ENCODE measurements at places on chromosomes 7 and 10.

- no peak for DNase-seq
Measured at GRCh38 chr10:27383595-27384542, 120.2 kb upstream of the RAB18 start.

DNA sequence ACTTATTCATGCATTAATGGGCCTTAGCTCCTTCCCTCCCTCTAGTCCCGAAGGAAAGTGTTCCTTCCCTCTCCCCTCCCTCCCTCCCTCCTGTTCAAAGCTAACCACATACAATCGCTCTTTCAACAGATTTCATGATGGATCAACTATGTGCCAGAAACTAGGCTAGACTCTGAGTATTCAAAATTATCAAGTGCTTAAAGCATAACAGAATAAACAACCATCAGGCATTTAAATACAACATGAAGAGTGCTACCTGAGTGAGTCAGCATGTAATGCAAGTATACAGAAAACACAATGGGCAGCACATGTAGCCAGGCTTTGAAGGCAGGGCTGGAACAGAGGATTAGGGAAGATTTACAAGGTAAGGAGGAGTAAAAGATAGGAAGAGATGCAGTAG lies 11.3 kb downstream of the CHCHD3 start:
- no peak for DNase-seq

GRCh38 chr10:100122780-100123179 lies 41.1 kb upstream of the CPN1 start:
- no peak for DNase-seq

DNA sequence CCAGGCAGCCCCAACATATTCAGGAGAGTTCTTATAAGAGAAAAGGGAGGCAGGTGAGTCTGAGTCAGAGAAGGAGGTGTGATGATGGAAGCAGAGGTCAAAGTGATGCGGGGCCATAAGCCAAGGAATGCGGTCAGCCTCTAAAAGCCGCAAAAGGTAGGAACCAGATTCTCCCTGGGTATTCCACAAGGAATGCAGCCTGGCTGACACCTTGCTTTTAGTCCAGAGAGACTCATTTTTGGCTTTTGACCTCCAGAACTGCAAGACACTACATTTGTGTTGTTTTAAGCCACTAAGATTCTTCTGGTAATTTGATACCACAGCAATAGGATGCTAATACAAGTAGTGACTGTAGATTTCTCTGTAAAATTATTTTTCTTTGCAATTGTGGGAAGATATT lies 151.5 kb upstream of the EEPD1 start:
- DNase-seq, result no peak

DNA sequence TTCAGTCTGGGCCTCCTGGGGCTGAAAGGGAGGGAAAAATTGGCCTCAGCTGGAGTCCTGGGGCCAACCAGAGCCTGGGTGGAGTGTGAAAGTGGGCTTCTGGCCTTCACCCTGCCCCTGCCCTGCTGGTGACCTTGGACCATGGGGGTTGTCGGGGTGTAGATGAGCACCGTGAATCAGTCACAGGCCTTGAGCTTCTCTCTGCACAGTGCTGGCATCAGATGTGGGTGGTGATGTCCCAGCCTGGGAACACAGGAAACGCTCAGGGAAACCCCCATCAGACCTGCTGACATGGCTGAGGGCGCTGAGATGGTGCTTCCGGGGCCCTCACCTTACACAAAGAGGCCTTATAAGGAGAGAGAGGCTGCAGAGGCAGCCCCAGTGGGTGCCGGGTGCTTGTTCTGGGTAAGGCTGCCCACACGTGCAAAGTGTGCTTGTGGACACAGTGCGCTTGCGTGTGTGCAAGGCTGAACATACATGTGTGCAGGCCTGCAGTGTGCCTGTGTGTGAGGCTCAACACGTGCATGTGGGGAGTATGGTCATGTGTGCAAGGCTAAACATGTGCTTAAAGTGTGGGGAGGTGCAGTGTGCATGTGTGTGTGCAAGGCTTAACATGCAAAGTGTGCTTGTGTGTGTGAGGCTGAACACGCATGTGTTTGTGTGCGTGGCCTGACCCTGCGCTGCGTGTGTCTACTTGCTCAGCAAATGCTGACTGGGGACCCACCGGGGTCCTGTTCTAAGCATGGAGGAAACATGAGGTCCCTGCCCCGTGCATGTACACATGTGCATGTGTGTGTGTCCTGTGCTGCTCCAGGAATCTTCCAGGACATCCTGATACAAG lies 6.5 kb downstream of the ARPC1B start:
- DNase-seq, result peak; percentile 75

DNA sequence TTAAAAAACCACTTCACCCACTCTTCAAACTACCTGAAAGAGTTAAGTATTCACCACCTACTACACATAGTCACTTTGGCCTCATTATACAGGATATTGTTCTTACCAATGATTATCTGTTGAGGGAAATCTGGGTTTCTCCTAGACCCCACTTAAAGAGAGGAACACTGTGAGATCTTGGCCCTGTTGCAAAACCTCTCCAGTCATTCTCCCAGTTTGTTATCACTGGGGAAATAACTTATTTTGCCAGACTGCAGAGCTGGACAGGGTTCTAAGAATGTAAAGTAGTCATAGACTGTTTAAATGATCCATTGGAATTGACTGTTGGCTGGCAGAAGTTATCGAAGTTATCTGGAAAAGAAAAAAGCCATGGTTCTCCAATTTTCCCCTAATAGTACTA lies 143.8 kb downstream of the HGF start:
- no peak for DNase-seq

DNA sequence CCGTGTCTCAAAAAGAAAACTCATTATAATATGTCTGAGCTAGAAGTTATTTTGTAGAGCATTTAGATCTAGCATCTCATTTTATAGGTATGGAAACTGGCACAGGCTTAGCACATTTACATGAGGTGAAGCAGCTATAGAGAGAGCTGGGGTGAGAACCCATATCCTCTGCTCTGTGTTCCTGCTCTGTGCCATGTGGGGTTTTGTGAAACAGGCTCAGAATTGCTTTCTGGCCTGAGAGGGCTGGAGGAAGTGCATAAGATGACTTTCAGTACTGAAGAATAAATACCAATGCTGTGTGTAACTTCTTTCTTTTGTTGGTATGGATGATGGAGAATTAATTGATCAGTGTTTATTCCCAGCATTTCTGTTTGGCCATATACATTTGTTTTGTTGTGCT lies 159.1 kb downstream of the LRRC4 start:
- DNase-seq, result no peak

DNA sequence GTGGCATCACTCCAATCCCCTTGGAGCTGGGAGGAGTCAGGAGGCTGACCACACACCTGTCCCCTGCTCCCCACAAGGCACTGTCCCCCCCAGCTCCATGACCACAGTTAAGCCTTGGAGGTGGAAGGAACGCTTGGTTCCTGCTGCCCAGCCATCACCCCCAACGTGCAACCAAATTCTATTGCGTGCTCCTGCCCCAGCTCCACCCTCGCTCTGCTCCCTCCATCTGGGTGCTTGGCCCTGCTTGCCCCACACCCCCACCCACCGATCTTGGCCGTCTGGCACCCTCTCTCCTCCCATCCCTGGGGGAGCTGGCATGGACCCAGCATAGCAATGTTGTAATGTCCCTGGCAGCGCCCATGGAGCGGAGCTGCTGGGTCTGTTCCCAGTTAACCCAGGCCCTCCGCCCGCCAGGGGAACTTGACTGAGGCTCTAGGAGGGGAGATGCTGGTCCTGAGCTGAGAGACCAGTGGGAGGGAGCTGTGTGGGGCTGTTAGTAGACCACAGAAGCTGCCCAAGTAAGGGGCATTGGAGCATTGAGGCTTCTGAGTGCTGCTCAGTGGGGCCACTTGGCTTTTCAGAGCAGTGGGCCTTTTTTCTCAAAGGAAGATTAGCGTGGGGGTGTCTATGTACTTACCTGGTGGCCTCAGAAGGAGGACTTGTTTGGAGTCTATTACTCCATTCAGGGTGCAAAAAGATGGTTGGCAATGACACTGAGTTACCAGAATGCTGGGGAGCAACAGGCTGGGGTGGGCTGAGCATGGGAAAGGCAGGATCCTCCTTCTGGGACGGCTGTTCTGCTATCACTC lies 1.1 kb downstream of the EPHB6 start:
- no peak for DNase-seq

- DNase-seq, result no peak
Measured at GRCh38 chr7:132672200-132672990, 96.1 kb upstream of the PLXNA4 start.

DNA sequence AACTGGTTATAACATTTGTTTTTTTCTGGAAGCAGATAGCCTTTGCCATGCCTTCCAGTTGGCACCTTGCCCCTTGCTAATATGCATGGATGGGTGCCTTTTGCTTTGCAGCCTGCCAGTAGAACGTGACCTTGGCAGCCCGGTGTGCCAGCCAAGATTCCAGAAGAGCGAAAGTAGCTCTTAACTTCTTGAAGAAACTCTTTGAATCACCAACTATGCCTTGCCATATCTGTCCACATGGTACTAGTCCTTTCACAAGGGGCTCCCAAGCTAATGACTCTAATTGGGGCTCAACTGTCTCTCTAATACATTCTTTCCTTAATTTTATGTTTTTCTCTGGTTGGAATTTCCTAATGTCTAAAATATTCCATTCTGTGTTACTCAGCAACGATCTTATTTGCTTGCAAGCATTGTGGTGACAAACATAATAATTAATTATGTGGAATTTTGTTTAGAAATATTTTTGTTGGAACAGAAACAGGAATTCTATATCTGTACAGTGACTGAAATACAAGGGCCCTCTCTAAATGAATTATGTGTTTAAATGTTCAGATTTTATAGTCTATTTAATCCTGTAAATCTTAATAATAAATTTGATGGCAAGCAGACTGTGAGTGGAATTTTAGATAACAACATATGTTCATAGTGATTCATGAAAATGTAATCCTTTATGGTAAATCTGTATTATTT lies 45.8 kb downstream of the HDAC9 start:
- DNase-seq, result no peak

GRCh38 chr7:105782391-105783042 lies 93.9 kb downstream of the ATXN7L1 start:
- DNase-seq, result no peak

- DNase-seq, result no peak
Measured at GRCh38 chr7:50560865-50561351, 4.3 kb downstream of the DDC start.

DNA sequence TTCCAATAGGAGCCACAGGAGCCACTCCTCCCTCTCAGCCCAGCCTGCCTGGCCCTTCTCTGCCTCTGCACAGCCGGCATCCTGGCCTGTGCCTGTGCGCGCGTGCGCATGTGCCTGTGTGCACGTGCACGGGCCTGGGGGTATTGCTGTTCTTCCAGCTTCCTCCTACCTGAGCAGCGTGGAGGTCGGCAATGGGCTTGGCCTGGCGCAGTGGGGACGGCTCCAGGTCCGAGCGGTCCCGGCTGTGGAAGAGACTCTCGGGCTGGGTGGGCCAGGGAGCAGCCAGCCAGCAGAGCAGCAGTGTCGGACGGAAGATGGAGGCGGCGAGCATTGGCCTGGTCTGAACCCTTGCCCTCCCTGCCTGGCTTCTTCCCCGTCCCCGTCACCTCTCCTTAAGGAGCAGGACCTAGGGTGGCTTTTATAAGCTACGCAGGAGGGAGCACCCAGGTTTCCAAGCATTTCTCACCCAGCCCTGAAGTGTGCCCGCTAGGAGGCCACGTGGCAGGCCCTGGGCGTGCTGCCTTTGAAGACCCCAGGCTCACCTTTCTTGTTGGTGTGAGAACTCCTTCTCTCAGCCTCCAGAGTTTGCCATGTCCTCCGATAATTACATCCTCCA lies at the start of gene MMP21:
MMP21 (minus strand) TSS at position 331 of the 616 bp plus-strand sequence; CDS start at position 331, 0 bp downstream.
- no peak for DNase-seq

- DNase-seq, result no peak
Measured at GRCh38 chr10:35890676-35891495, 248.8 kb upstream of the FZD8 start.

DNA sequence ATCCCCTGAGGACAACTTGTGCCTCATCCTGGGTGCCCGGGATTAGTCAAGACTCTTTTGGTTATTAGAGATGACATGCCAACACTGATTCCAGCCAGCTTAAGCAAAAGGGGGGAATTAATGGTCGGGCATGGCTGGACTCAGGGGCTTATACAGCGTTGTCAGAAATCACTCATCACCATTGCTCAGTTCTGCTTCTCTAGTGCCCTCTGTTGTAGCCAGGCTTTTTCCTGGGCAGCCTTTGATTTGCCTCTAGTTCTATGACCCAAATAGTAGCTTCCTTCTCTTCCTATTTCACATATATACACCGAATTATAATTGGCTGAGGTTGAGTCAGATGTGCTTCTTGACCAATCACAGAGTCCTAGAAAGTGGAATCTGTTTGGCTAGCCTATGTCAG lies 192.0 kb upstream of the HABP2 start:
- no peak for DNase-seq

GRCh38 chr7:151310578-151310977 lies 31.0 kb upstream of the NUB1 start:
- no peak for DNase-seq

GRCh38 chr10:114624951-114625780 lies 32.9 kb downstream of the ABLIM1 start:
- DNase-seq, result no peak

GRCh38 chr7:106891548-106892410 lies 26.7 kb downstream of the PIK3CG start:
- no peak for DNase-seq

- no peak for DNase-seq
Measured at GRCh38 chr10:60951272-60951724, 7.3 kb upstream of the RHOBTB1 start.

DNA sequence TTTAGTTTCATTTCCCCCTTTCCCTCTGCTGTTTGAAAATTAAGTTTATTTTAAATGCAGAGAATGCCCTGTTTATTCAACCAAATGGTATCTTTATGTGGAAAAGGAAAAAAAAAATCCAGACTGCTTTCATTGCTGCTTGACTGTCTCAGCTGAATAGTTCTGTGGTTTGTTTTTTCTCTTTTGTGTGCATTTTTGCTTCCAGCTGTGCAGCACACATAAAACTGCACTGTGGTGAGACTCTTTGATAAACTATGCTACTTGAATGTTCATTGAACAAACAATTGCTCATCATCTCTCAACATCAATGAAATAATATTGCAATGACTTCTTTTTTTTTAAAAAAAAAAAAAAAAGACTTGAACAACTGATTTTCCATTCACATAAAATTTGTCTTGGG lies 78.6 kb upstream of the GLI3 start:
- DNase-seq, result no peak

- no peak for DNase-seq
Measured at GRCh38 chr7:69652947-69653701, 54.8 kb downstream of the AUTS2 start.

DNA sequence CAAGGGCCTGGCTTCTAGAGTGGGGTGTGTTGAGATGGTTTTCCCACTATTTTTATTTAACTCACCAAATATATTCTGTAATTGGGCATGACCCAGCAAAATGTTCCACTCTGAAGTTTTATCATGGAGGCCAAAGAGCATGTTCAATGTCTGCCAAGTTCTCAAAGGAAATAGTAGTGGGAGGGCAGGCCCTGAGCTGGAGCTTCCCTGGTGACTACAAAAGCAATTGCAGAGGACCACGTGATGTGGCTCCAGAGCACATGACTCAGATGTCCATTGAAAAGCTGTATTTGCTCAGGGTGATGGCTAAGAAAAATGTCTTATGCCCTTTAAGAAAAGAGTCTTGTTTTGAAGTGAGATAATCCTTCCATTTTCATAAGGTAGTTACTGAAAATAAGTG lies 1024.8 kb downstream of the LRMDA start:
- DNase-seq, result no peak
